Germinal center (tissue), 1 donor: ENCODE measurements at places on chromosomes 2 and 18.

DNA sequence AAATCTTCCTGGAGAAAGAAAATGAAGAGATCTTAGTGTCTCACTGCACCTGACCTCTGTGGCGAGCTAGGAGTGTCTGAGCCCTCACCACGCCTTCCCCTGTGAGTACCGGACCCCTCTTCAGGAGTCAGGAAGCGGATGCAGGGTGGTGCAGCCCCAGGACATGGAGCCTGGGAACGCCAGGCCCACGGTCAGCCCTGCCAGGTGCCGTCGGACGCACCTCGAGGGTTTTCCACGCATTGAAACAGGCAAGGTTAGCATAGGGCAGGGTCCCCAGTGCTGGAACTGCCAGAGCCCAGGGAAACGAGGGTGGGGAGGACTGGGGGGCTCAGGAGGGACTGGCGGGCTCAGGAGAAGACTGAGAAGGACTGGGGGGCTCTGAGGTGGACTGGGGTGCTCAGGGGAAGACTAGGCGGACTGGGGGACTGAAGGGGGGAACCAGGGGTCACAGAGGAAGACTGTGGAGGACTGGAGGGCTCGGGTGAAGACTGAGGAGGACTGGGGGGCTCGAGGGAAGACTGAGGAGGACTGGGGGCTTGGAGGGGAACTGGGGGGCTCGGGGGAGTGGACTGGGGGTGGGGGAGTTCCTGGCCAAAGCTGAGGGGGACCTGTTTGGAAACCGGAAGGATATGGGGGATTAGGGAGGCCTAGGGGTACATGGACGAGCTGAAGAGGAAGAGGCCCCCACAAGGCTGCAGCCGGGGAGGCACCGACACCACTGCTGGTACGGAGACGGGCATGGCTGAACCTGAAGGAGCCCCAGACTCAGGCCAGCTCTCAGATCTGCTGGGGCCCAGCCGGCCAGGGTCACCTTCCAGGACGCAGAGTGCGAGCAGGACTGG is 65.2 kb upstream of the SNTG2 start:
- DNase-seq = no peak

- DNase-seq = no peak
Observed at GRCh38 chr2:137190411-137191195, 425.3 kb downstream of the THSD7B start.

GRCh38 chr18:23772327-23773024 is 83.2 kb downstream of the LAMA3 start:
- no peak for DNase-seq

- DNase-seq = no peak
Observed at GRCh38 chr2:187529977-187530721, 24.1 kb downstream of the TFPI start.

DNA sequence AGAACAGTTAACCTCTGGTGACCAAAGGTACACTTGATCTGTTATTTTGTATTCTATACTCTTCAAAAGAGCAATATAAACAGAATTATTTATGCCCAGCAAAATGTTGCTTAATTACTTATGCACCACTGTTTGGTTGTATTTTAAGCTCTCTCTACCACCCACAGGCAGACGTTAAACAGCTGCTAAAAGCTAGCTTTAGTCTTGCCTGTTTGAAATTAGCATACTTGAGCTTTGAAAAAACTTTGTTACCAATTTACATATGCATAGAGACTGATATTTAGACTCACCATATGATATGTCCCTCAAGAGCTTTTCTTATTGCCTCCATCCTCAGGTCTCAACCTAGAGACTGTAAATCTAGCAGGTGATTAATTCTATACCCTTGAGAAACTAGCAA is 426.9 kb downstream of the NR4A2 start:
- no peak for DNase-seq

DNA sequence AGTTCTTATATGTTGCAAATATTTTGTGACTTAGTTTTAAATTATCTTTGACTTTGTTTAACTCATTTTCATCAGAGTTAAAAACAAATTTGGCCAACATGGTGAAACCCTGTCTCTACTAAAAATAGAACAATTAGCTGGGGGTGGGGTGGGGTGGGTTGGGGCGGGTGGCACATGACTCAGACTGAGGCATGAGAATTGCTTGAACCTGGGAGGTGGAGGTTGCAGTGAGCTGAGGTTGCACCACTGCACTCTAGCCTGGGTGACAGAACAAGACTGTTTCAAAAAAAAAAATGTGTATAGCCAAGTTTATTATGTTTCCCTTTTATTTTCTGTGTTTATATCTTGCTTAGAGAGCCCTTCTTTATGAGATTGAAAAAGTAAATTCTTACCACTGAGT is 14.2 kb upstream of the LIPG start:
- no peak for DNase-seq

DNA sequence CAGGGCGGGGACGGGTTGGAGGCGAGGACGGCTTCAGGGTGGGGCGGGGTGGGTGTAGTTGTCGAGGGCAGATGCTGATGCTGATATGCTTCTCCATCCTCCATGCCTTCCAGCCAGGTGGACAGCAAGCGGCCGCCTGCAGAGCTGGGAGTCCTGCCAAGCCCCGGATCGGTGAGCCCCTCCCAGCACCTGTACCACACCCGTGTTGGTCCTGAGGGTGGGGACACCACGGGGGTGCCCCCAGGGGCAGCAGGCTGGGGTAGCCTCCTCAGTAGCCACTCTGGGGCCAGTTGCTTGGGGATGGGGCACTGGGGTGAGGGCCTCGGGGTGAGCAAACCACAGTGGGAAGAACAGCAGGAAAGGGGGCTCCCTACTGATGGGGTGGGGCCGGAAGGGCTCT is 2.6 kb downstream of the ANO7 start:
- no peak for DNase-seq

DNA sequence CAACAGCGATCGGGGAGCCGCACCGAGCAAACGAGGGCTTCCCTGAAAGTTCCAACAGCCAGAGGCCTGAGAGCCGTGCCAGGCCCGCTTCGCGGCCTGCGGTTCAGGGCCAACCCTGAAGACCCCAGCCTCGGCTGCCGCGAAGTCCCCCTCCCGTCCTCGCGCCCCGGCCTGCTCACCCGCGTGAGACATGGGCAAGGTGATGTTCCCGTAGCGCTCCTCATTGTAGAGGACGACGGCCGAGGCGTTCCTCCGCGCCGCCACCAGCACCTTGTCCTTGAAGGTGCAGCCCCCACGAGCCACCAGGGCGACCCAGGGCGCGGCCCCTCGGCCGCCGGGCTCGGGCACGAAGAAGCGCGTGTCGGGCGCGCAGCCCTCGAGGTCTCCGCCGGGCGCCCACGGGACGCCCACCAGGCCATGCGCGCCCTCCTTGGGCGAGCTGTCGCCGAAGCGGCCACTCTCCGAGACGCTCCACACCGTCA is 510 bp downstream of the RNF149 start:
- DNase-seq = peak; percentile 49

- no peak for DNase-seq
Observed at GRCh38 chr2:23564615-23564960, 179.6 kb downstream of the KLHL29 start.

DNA sequence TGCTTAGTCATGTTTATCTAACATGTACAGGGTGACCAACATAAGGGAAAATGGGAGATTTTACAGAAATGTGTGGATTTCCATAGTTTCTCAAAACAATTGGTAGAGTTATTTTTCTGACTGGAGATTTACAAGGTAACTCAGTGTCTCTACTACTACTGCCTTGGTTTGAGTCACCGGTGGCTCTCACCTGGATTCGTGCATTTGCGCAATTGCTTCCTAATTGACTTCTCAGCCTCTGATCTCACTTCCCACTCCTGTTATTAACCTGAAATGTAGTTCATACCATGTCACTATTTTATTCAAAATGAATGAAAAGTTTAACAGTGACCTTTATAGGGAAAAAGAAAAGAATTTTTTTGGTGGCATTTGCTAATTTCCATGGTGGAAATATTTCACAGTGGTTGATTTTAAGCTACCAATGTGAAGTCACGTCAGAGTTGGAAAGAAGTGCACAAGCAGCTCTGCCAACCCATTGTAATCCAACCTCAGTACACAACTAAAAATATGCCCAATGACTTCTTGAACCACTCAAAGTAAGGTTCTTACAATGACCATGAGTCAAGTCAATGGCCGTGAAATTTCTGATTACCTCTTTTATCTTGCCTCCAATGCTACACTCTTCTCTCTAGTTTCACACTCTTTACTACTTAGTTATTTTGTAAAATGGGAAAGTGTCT is 94.0 kb downstream of the NYAP2 start:
- no peak for DNase-seq

GRCh38 chr2:96341641-96342040 is 6.1 kb downstream of the NCAPH start:
- no peak for DNase-seq

DNA sequence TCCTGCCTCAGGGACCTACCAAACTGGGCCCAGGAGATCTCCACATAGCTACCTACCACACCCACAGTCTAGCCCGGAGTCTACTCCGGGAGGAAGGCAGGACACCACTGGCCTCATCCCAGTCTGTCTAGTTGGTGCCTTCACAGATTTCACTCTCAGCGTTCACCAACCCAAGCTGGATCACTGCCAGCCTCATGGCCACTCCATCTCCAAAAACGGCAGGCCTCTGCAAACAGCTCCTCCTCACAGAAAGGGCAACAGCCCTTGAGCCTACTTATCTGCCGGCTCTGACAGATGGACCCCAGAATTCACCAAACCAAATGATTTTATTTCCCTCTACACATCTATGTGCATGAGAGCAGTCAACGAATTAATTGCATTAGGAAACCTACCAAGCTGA is 61.3 kb downstream of the NCKAP5 start:
- DNase-seq = no peak

GRCh38 chr2:235595422-235596010 is 101.7 kb downstream of the AGAP1 start:
- DNase-seq = peak; percentile 29

DNA sequence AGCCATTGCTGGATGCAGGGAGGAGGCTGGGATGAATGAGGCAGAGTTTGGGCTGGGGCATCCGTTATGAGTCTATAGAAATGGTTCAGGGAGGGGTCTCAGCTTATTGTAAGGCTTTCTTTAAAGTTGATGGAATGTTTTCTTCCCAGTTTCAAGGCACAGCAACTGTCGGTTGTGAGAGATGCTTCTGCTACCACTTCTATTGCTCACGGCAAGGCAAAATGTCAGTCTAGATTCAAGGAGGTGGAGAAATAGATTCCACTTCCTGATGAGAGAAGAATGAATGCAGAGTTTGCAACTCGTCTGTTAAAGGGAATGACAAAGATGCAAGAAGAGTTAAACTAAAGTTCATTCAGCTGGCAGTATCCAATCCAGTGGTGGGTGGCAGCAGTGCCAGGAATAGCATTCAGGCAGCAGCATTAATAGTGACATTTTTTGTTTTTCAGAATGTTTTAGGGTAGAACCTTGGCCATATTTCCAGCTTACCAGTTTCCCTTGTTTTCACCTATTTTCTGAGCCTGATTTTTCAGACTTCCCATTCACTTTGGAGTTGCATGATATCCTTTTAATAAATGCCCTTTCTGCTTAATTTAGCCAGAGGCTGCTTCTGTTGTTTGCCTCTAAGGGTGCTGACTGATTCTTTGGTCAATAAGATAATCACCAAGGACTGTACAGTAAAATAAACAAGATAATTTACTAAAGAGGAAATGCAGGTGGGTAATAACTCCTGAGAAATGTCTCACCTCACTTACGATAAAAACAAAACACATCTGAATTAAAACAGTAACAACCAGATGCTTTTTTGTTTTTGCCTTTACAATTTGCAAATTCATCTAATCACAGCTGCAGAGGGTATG is 138.4 kb downstream of the RPIA start:
- DNase-seq = no peak

DNA sequence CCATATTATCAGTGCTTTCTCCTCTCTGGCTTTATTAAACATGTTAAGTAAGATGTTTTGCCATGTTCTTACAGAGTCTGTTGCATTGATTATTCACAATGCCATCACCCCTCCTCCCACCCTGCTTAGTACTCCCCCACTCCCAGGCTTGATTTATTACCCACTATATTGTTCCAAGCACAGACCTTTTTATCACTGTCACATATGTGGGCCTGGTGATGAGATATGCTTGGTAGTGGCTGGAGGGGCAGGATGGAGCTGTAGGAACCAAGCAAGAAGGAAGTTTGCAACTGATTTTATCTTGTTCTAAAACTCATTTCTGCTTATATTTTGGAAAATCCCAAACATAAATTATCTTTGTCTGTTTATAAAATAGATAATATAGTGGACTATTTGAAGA is 748.2 kb upstream of the CELF4 start:
- DNase-seq = no peak

- DNase-seq = peak; percentile 42
Observed at GRCh38 chr2:225276207-225276606, 123.3 kb upstream of the NYAP2 start.

DNA sequence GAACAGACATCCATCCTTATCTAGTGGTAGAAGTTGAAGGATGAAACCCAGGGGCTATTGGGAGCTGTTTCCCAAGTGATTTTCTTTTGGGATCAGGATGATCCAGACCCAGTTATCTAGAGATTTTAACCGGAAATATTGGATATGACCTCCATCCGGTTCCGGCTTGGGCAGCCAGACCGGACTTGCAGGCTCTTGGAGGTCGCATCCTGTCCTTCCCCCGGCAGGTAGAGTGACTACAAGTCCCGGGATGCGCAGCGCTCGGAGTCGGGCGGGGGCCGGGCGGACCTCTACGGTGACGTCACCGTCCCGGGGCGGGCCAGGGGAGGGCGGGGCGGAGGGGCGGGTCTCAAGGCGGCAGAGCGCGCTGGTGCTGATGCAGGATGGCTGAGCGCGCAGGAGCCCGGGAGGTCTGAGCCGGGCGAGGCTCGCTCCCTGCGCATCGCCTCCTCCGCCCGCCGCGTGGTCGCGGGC is at the start of gene KIF5C:
Gene KIF5C, plus strand, starts transcription at position 360 of the 474 bp plus-strand sequence. CDS start 391 bp downstream, outside the sequence.
- peak; percentile 94 for DNase-seq

- DNase-seq = no peak
Observed at GRCh38 chr2:9656270-9656766, 25.5 kb upstream of the YWHAQ start.

DNA sequence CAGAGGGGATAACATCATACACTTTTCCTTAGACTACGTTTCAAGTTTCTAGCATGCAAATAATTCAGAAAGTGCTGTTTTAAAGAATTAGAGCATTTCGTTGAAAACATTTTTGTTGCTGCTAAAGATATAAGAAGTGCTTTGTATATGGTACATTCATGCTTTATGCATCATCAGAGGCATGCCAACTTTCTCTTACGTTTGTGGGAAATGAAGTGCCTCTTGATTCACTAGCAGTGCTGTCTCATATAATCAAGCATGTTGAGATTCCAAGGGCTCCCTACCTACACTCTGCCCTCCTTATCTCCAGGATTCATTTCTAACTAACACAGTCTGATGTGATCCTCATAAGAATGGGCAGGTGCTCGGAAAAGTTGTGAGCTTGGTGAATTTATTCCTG is 748.6 kb upstream of the DDX18 start:
- DNase-seq = no peak

DNA sequence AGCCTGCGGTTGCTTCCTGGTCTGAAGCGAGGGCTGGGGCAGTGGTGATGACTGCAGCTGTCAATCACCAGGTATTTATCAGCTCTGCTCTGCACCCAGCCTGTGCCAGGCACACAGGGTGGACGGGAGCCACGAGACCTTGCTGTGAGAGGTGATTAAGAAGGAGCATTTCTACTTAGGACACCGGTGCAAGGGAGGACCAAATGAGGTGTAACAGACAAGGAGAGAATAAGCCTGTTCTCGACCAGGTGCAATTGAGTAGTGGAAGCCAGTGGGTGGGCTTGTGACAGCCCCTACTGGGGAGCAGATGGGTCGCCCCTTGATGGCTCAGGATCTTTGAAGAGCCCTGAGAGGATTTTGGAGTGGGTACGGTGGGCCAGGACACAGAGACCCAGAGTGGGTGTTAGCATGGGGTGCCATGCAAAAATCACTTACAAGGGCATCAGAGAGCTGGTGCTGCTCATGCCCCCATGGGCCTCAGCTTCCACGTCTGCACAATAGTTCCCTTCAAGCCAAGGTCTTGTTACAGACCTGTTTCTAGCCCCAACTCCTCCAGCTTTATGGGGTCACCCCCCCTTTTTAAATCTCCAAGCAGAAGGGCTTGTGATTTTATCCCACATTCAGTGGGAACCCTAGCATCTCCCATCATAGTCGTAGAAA is 24.6 kb downstream of the GPR55 start:
- no peak for DNase-seq
